ENCODE measurements at places on chromosomes 12 and 14. TPM values are rescaled to one million over a fixed set of nuclear protein-coding genes. Genes with fewer than 3 reads are reported as not detected.

- DNase-seq, result no peak
Observed at GRCh38 chr12:21439347-21439746, 1.9 kb downstream of the PYROXD1 start.

DNA sequence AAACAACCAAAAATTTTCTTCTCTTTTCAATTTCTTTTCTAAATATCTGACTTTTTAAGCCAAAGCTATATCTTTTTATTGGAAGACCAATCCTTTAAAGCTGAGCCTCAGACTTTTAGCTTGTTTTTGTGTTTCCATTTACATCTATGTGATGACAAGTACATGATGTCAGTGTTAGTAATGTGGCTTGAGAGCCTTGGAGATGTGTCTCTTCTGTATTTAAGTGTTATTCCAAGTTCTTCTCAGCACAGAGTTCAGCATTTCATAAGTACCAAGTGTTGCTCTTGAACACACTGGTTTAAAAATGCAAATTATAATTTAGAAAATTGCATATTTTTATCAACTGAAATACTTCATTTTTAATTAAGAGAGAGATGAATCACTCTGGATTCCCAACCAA is 948.9 kb upstream of the FLRT2 start:
- no peak for DNase-seq

GRCh38 chr14:36021591-36022320 is 154.8 kb downstream of the PTCSC3 start:
- DNase-seq, result no peak

DNA sequence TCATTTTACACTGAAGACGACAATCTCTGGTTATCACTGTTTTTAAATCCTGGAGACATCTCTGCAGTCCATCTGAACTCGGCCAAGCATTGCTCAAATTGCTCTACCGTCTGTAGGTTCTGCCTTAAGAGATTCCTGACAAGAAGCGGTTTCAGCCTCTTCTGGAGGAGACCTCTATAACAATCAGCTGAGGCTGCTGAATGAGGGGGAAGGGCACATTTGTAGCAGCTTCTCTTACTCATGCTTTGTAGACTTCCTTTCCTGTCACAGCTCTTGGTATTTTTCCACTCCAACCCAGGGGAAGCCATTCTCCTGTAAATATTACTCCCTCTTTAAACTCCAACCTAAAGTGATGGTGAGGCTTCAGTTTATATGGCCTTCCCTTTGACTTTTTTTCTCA is 3.0 kb downstream of the ARG2 start:
- no peak for DNase-seq

GRCh38 chr12:60152756-60153155 is 556.9 kb downstream of the SLC16A7 start:
- no peak for DNase-seq

DNA sequence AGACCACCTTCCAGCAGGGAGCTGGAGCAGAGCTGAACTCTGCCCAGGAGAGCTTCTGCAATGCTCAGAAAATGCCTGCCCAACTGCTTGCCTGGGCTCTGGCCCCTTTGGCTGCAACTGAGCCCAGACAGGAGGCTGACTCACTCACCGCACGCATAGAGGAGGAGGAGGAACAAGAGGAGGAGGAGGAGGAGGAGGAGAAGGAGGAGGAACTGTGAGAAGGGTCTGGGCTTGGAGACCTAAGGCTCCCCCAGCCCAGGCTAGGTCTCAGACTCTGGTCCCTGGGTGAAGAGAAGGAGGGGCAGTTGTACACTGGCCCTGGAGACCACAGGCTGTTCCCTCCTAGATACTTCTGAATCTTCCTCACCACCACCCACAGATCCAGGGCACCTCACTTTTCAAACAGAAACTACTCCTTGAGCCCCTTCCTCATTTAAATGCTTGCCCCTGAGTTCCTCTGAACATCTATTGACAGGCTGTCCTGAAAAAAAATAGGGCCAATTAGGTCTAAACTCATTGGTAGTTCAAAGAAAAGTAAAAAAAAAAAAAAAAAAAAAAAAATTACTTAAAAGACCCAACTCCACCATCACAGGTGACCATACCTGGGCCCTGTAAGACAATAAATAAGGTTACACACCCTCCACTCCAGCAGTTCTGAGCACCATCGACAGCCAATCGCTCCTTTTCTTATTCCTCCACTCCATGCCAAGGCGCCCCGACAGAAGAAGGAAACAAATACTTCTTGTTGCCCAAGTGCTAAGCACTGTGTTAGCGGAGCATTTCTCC is 674 bp downstream of the VDR start:
- peak; percentile 56 for DNase-seq

DNA sequence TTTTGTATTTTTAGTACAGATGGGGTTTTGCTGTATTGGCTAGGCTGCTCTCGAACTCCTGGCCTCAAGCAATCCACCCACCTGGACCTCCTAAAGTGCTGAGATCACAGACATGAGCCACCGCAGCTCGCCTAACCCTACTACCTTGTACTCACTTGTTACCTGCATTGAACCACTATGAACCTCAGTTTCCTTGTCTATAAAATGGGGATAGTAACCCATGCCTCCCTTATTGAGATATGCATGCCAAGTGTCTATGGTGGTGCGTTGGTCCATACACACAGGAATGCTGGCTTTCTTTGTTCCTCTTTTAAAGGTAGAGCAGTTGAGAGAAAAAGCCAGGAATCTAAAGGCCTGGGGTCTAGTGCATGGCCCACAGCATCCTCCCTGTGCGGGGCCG is 40.9 kb downstream of the KDM2B start:
- no peak for DNase-seq

DNA sequence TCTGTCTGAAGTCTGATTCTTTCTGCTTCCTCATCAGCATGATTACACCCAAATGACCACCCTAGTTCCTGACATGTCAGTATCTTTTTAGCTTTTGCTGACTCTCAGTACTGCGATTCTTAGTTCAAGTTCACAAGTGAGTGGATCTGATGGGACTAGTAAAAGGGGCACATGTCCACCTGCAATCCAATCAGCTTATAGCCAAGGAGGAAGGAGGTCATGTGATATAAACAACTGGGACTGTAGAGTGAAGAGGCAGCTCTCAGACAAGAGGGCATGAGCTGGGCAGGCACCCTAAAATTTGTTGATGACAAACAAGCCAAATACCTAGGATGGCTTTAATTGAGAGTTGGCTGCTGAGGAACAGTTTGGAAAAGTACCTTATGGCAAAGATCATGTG is 68.1 kb upstream of the OTOGL start:
- no peak for DNase-seq

TMEM30B gene
- 1.5 TPM for total RNA-seq

SLCO1B1 gene
- total RNA-seq, result not detected

PCED1B gene
- total RNA-seq, result 78.2 TPM

SSPN gene
- not detected for total RNA-seq
